ENCODE measurements at places on chromosomes 7 and 10.

DNA sequence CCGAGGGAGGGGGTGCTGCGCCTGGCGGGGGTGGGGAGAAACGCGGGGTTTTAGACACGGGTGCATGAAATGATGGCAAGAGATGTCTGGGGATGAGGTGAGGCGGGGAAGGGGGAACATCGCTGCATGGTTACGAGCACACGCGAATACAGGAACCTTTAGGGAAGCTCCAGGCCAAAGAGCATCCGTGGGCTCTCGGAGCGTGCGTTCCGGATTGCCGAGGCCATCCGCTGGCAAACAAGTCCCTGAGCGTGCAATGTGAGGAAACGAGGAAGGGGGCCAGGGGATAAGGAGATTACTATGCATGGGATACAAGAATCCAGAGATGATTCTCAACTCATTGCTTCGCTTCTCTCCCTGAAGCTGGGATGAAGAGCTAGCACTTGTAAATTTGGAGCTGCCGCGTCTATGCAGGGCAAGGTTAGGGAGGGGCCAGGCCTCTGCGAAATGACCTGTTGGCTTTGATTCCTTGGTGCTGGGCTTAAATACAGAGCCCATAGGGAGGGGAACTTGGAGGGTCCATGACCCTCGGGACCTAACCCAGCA, 520 bp upstream of the WNT2 start:
- no peak overlapping the region for H3K27ac ChIP-seq
- H3K4me1 ChIP-seq: no peaks in the 10 kb centered on the region
- H3K36me3 ChIP-seq: no peaks in the 10 kb centered on the region
- DNase-seq: no peak
- peaks cover 4% of the 10 kb centered on the region for H3K27me3 ChIP-seq

DNA sequence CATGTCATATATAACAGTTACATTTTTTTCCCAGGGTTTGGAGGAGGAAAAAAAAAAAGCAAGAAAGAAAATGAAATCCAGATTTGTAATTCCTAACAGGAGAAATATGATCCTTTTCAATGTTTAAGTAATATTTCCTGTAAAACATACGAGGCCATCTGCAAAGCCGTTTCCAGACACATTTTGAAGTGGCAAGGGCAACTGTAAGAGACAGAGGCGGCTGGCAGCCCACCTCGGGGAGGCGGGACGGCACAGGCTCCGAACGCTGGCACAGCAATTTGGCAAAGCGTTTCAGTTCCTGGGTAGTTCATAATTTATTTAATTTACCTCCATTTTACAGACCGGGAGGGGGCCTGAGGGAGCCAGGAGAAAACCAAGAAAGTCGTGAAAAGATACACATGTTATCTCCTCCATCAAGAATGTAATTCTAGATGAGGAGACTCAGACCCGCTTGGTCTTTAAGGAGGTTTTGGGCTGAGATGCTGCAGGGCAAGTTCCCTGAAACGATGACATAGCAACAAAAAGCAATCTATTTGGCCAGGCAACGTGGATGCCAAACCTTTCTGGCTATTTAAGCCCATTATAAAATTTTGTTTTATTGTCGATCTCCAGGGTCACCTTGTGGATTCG, 448.5 kb upstream of the MKI67 start:
- H3K4me3 ChIP-seq: no peak overlapping the region
- DNase-seq: no peak
- H3K36me3 ChIP-seq: no peaks in the 10 kb centered on the region

DNA sequence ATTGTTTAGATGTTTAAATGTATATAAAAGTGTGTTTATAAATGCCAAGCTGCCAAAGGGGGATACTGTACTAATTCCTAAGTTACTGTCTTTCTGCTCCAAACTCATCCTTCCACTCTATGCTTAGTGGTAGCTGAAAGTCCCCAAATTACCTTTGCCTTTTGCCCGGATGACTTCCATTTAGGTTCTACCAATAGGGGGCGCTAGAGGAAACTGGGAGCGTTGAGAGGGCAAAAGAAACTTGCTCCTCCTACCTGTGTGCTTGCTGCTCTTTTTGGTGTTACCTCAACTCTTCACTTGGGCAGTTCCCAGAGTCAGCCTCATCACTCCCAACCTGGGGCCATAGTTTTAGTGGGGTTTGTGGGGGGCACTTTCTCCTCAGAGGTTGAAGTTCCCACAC, 5.9 kb upstream of the OR2A25 start:
- no peak overlapping the region for H3K4me3 ChIP-seq
- DNase-seq: no peak
- no peak overlapping the region for H3K27ac ChIP-seq
- no peaks in the 10 kb centered on the region for H3K27me3 ChIP-seq
- H3K36me3 ChIP-seq: no peaks in the 10 kb centered on the region

- no peak overlapping the region for H3K4me3 ChIP-seq
- no peaks in the 10 kb centered on the region for H3K27me3 ChIP-seq
- H3K27ac ChIP-seq: no peak overlapping the region
These were observed 152.3 kb downstream of the CPED1 start for GRCh38 chr7:121140790-121141189.

DNA sequence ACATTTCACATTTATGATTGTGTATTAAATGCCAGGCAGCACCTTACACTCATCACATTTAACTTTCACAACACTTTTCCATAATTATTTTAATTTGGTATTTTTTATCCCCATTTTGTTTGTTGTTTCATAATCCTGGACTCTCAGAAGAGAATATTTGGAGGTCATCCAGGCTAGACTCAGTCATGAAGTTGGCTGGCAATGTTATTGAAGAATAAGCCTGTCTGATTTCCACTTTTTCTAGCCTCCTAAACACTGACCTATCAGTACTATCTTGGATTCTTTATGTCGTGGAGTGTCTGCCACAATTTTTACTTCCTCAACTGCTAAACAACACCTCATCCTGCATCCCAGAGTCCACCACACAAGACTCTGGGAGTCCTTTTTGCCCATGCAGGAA, 372.3 kb upstream of the NRP1 start:
- no peaks in the 10 kb centered on the region for H3K4me1 ChIP-seq
- no peaks in the 10 kb centered on the region for H3K36me3 ChIP-seq
- no peak for DNase-seq
- no peak overlapping the region for H3K27ac ChIP-seq
- H3K27me3 ChIP-seq: no peaks in the 10 kb centered on the region

DNA sequence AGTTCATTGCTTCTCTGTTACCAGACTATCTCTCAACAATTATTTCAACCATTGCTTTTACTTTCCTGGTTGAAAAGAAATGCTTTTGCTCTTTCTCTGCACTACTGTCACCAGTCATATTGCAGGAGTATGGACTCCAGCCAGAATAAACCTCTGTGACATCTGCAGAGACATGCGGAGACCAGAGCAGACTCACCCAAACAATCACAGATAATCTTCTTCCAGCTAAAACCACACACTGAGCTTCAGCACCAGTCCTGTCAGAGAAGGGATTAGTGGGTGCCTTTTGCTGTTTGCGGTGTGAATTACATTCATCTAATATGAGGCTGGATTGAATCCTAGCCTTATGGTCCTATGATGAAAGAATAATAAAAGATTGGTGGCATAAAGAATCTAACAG, 258.6 kb downstream of the CNTNAP2 start:
- no peaks in the 10 kb centered on the region for H3K4me1 ChIP-seq
- no peaks in the 10 kb centered on the region for H3K27me3 ChIP-seq
- H3K4me3 ChIP-seq: no peak overlapping the region
- no peaks in the 10 kb centered on the region for H3K36me3 ChIP-seq
- DNase-seq: no peak

DNA sequence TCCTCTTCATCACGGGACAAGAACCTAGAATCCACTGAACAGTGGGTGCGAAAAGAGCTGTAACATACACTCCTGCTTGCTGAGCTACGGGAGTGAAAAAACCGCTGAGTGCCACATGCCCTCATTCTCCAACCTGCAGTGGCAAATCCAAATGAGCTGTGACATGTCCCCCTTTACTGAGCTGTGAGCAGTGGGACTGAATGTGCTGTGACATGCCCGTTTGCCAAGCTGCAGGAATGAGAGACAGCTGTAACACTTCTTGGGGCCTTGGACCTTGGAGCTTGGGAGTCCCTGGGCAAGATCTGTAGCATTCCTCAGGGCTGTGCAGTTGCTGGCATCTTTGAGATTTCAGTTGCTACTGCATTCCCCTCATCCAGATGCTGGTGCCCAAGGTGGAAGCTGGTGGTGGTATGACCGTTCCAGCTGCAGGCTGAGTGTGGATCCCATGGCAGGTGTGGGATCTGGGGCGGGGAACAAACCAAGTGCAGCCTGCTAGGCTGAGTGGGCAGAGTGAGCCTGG, 85.0 kb downstream of the TMEM106B start:
- H3K4me1 ChIP-seq: no peaks in the 10 kb centered on the region
- H3K4me3 ChIP-seq: no peak overlapping the region
- no peaks in the 10 kb centered on the region for H3K27me3 ChIP-seq
- DNase-seq: no peak

- no peaks in the 10 kb centered on the region for H3K4me1 ChIP-seq
- no peak for DNase-seq
- no peak overlapping the region for H3K27ac ChIP-seq
- no peak overlapping the region for H3K4me3 ChIP-seq
These were observed 81.7 kb downstream of the HDAC9 start for GRCh38 chr7:18577096-18577771.

DNA sequence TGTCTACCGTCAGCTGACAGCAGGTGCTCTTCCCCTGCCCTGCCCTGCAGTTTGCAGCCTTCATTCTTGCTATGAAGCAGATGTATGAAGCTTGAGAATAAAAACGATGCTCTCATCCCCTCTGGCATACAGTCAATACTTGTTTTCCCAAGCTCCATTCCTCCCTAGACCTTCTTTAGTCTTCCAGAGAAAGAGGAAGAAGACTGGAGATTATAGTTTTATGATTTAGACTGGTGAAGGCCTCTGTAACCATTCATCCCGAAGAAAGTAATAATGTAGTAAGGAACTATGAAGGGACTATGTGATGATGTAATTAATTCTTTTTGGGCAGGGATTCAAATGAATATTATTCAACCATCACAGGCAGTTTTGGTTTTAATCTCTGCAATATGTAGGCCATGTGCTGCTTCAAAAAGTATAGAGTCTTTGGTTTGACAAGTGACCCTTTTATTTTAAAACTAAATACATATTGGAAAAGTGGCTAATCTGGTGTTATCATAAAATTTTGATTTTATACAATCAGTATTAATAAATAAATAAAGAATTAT, 242.4 kb upstream of the KIAA1217 start:
- H3K36me3 ChIP-seq: no peaks in the 10 kb centered on the region
- H3K27me3 ChIP-seq: no peaks in the 10 kb centered on the region
- H3K4me3 ChIP-seq: no peak overlapping the region
- H3K4me1 ChIP-seq: no peaks in the 10 kb centered on the region

- H3K27me3 ChIP-seq: no peaks in the 10 kb centered on the region
- DNase-seq: no peak
- no peaks in the 10 kb centered on the region for H3K4me1 ChIP-seq
- no peak overlapping the region for H3K4me3 ChIP-seq
These were observed 304.3 kb downstream of the PTPRN2 start for GRCh38 chr7:158283016-158283974.

- no peak overlapping the region for H3K27ac ChIP-seq
- H3K36me3 ChIP-seq: no peaks in the 10 kb centered on the region
- no peaks in the 10 kb centered on the region for H3K4me1 ChIP-seq
- no peaks in the 10 kb centered on the region for H3K27me3 ChIP-seq
These were observed 39.6 kb upstream of the SP8 start for GRCh38 chr7:20826243-20826642.

DNA sequence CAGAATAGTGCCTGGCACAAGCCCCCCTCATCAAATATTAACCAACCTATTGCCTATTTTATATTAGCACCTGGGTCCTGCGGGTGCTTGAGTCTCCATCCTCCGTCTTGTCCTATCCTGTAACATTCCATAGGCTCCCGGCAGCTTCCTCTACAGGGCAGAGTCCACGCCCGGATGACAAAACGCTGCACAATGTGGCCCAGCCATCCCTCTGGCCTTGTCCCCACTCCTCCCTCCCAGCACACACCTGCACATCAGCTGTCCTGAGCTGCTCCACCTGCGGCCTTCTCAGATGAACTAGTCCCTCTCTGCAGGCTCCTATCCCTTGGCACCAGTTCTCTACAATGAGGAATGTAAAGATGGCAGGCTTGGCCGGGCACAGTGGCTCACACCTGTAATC, 153.5 kb upstream of the PDE1C start:
- H3K27me3 ChIP-seq: no peaks in the 10 kb centered on the region
- no peak for DNase-seq
- H3K36me3 ChIP-seq: no peaks in the 10 kb centered on the region
- H3K4me3 ChIP-seq: no peak overlapping the region
- H3K27ac ChIP-seq: no peak overlapping the region

DNA sequence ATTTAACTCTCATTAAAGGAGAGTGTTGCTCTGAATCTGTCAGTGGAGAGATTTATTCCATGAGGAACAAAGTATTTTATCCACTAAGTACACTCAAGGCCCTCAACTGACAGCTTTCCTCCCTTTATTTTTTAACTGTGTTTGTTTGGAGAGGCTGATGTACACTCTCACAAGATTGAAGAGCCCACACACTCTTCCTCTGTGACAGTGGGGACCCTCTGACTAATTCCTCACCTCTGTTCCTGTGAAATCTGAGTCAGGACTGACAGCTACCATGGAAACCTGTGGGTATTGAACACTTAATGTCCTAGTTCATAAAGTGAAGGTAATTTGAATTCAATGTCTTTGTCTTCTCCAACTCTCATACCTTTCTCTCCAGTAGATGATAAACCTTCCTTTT, 189.8 kb upstream of the PITRM1 start:
- H3K4me3 ChIP-seq: no peak overlapping the region
- no peak for DNase-seq
- H3K27ac ChIP-seq: no peak overlapping the region
- H3K27me3 ChIP-seq: no peaks in the 10 kb centered on the region
- H3K36me3 ChIP-seq: no peaks in the 10 kb centered on the region

DNA sequence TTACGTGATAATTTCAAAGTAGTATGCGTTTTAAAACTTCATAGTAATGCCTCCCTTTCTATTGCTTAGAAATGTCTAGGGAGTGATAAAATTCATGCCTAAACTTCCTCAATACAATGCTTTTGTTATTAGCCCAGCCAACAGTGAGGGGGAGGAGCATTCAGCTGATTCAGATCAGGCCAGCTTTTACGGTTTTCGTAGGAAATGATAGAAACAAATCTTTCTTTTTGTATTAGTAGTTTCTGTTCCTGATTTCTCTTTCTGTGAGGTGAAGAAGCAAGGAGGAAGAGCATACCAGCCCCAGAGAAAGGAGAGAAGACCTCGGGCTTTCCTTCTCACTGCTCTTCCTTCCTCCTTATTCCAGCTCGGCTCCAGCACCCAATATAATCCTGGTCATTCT, 35.2 kb upstream of the ITPRID1 start:
- no peak for DNase-seq
- H3K27me3 ChIP-seq: no peaks in the 10 kb centered on the region
- H3K36me3 ChIP-seq: no peaks in the 10 kb centered on the region
- H3K4me1 ChIP-seq: no peaks in the 10 kb centered on the region
- H3K27ac ChIP-seq: no peak overlapping the region

- H3K4me3 ChIP-seq: no peak overlapping the region
- no peaks in the 10 kb centered on the region for H3K27me3 ChIP-seq
These were observed 54.3 kb upstream of the CABCOCO1 start for GRCh38 chr10:61608255-61609033.

- H3K36me3 ChIP-seq: no peaks in the 10 kb centered on the region
- no peak for DNase-seq
- no peak overlapping the region for H3K27ac ChIP-seq
- peaks cover 6% of the 10 kb centered on the region for H3K4me1 ChIP-seq
- H3K27me3 ChIP-seq: no peaks in the 10 kb centered on the region
These were observed 1.6 kb downstream of the PANK1 start for GRCh38 chr10:89643431-89643811.

- H3K27ac ChIP-seq: no peak overlapping the region
- DNase-seq: no peak
These were observed 15.3 kb downstream of the HNRNPA2B1 start for GRCh38 chr7:26185131-26185843.

- H3K4me1 ChIP-seq: no peaks in the 10 kb centered on the region
- H3K27ac ChIP-seq: no peak overlapping the region
These were observed 202.8 kb downstream of the CREB5 start for GRCh38 chr7:28615091-28615490.
